ENCODE measurements at places on chromosomes 1 and 21.

DNA sequence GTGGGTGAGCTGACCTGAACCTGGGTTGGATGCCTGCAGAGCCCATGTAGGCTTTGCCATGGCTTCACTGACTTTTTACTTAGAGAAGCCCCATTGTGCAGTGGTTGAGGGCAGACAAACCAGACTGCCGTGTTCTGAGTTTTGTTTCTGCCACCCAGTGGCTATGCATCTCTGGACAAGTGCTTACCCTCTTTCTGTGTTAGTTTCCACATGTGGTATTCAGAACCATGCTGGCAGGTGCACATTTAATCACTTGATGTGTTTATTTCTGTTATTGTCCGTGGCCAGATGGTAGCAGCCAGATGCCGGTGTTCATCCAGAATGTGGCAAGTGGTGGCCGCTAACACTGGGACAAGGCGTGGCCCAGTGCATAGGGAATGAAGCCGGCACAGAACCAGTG lies 10.3 kb upstream of the PTPN7 start:
- no peak for DNase-seq

DNA sequence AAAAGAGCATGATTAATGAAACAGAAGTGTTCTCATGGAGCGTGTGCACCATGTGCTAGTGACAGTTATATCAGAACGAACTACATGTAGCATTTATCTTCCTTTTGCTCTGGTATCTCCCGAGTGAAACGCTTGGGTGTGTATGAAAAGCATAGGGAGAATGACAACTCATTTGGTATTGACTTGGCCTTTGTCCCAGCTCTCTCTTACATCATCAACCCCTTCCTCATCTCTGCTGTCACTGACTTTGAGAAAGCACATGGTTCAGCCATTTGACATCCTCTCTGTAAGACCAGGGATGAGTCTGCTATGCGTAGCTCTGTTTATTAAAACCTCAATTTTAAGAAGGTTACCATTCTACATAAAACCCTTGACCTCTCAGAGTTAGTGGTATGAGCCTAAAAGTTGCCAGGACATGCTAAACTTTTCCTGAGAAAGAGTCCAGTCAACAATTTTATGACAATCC lies 201.0 kb downstream of the NRIP1 start:
- DNase-seq, result peak; percentile 54

- DNase-seq, result no peak
Measured at GRCh38 chr21:10641107-10641506, 119.7 kb downstream of the TPTE start.

GRCh38 chr1:66996018-66996682 lies 57.8 kb downstream of the SLC35D1 start:
- DNase-seq, result peak; percentile 68

GRCh38 chr1:201702936-201703335 lies 126.0 kb upstream of the IPO9 start:
- DNase-seq, result no peak

DNA sequence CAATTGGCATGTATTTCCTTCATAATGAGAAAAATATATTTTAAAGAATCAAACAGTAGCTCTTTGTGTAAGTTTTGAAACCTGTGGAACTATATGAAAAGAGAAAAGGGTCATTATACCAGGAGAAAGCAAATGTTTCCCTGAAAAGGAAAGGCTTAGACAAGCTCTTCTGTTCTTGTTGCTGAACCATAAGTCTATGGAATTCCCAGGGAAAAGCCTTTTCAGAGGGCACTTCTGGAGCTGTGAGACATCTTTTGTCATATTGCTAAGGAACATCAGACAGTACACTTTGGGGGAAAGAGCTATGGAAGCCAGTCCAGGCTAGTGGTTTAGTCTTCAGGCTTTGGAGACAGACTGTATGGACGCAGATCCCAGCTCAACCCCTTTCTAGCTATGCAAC lies 12.1 kb upstream of the SHCBP1L start:
- no peak for DNase-seq

GRCh38 chr1:200480964-200481363 lies 71.1 kb upstream of the ZNF281 start:
- no peak for DNase-seq

DNA sequence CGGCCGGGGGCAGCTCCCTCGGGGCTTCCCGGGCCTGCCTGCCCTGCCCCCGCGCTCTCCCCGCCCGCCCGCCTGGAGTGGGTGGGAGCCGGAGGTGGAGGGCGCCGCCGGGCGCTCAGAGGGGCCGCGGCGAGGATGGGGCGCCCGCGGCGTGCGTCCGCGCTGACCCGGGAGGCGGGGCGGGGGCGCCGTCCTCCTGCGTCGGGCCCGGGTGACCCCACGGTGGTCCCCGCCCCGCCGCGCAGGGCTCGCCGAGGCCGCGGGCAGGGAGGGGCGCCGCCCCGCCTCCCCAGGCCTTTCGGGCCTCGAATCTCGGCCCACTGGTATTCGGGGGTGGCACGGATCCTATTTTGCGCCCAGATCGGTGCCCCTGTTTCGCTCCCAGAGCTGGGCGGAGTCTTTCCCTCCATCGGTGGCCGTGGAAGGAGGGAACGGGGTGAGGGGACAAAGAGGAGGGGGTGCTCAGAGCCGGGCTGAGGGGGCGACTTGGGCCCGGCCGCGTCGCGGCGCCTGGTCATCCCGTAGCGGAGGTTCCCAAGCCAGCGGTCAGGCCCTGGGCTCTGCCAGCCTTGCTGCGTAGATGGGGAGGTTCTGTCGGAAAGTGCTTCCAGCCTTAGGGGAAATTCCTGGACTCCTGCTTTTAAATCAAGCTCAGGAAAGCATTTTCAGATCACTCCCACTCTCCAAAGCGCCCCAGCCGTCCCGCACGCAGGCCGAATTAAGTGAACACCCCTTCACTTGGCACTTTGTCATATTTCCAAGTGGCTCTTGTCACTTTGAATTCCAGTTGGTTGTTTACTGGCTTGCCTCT lies 545 bp downstream of the PATJ start:
- peak; percentile 37 for DNase-seq

GRCh38 chr1:165573787-165574186 lies 30.0 kb downstream of the LRRC52 start:
- DNase-seq, result no peak

- no peak for DNase-seq
Measured at GRCh38 chr1:230572121-230573105, 69.9 kb upstream of the COG2 start.

DNA sequence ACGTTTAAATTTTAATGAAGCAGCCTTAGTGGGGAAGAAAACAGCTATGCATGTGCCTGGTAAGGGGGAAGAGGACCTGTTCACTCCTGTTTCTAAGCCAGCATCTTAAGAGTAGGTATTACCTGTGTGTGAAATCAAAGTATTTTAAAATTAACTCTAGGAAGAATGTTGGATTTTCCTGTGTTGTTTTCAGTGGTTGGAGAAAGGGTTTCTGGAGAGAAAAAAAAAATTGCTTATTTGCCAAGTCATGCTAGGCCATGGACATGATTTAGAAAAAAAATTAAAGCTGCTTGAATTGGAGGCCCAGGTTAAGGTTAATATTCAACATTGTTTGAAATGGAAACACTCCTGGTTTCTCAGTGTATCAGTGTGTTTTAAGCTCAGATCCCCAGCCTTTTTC lies 42.9 kb upstream of the DNAJC6 start:
- DNase-seq, result no peak

DNA sequence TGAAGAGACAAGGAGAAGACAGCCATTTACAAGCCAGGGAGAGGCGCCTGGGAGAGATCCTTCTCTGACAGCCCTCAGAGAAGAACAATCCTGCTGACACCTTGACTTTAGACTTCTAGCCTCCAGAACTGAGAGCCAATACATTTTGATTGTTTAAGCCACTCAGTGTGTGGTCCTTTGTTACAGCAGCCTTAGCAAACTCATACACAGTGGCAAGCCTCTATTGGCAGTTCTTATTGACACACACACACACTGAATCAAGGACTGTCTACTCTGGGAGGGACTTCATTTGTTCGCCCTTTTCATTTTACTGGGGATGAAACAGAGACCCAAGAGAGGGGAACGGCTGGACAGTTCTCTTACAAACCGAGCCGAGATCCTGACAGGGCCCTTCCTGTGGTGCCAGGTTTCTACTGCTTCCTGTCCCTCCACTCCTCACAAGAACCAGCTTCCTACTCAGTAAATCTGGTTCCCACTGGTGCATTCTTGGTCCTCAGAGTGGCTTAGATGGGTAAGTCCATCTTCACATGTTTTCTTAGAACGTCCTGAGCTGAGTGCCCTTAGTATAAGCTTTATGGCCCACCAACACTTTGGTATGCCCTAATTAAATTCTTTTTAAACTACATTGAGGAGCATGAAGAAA lies 14.7 kb downstream of the SLAMF1 start:
- no peak for DNase-seq

Measured in fibroblast of skin of abdomen (primary cell).